Activated CD4-positive, alpha-beta T cell treated with anti-CD3 and anti-CD28 coated beads, Interleukin-2, amount 50 U/mL, for 4 hours (primary cell): ENCODE measurements at places on chromosomes 1 and 21.
A peak's percentile ranks its signal among the peaks of the same experiment; 100 is the strongest.

- DNase-seq: no peak
Measured at GRCh38 chr1:175314300-175314699, 121.7 kb upstream of the KIAA0040 start.

- peak; percentile 11 for DNase-seq
Measured at GRCh38 chr1:36609241-36610027, 126.7 kb upstream of the CSF3R start.

- DNase-seq: no peak
Measured at GRCh38 chr1:6145864-6146410, 34.2 kb downstream of the CHD5 start.

DNA sequence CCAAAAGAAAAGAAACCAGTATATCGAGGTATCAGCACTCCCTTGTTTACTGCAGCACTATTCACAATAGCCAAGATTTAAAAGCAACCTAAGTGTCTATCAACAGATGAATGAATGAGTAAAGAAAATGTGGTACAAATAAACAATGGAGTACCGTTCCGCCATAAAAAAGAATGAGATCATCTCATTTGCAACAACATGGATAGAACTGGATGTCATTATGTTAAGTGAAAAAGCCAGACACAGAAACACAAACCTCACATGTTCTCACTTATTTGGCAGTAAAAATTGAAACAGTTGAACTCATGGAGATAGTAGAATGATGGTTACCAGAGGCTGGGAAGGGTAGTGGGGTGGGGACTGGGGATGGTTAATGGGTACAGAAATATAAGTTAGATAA lies 4.3 kb upstream of the GNG5 start:
- DNase-seq: no peak

- DNase-seq: no peak
Measured at GRCh38 chr1:17569200-17570139, 30.0 kb downstream of the ARHGEF10L start.

GRCh38 chr1:227753999-227754711 lies 18.9 kb downstream of the SNAP47 start:
- DNase-seq: no peak

- DNase-seq: no peak
Measured at GRCh38 chr1:21028520-21029145, 148.1 kb downstream of the EIF4G3 start.

DNA sequence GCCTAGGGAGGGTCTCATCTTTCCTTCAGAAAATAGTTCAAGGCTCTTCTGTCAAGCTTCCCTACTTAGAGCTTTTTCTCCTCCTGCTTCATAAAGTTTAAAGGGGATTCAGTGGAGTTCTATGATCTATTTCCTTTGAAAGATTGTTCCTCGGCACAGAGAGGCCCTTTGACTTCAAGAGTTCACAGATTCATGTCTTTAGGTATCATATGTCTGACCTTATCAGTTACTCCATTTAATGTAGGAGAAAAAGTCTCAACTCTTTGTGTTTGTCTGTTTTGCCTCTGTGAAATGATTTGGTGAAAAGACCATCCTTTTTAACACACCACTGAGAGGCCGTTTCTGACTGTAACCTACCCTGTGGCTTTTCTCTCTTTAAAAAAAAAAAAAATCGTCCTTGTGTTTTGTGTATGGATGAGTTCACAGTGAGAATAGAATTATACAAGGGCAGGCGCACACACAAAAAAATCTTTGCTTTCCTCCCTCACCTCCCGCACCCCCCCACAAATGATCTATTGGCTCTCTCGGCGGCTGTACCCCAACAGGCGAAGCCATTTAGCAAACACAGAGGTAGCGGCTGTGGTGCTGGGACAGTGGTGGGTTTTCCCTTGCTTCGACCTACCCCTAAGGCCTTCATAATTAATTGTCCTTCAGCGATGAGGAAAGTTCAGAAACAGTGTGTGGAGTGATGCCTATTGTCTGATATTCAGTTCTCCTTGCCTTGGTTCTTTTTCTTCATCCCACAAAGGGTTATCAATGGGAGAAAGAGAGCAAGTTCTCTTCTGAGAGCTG lies 29.6 kb downstream of the PROX1 start:
- no peak for DNase-seq

- no peak for DNase-seq
Measured at GRCh38 chr1:161021970-161022353, 1.0 kb upstream of the F11R start.

GRCh38 chr1:216807696-216808095 lies 84.5 kb upstream of the ESRRG start:
- DNase-seq: no peak

DNA sequence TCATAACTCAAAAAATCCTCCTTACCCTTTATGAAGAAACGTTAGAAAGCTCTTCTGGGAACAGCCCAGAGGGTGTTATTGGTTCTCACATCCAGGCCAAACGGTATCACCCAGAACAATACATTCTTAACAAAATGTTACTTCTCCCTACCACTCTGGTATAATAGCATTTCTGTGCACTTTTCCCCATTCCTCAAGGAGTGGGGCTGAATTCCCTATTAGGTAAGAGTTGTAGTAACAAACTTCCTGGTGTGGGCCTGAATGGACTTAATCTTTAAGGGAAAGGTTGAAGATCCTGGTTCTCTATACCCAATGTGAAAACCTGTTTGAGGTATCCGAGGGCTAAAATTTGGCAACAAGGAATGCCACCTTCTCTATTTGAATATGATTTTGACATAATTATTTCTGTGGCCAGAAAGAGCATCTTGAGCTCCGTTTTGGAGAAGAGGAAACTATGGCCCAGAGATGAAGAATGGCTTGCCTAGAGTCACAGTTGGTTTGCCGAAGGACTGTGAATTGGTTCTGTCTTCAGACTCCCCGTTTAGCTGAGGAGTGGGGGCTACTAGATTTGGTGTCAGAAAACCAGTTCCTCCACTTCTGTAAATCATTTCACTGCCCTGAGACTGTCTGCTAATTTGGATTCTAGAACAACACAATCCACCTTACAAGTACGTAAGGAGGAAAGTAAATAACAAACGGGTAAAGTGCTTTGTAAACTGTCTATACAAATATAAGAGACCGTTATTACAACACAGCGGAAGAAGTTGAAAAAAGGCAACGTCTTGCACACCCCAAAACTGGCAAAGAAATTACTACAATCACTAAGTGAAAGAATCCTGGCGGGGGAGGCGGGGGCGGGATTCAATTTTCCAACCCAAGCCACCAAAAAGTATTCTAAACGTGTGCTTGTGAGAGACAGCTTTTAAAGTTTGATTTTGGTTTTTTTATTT lies 2.3 kb downstream of the ANP32E start:
- peak; percentile 71 for DNase-seq

- DNase-seq: no peak
Measured at GRCh38 chr1:37755951-37756560, 8.9 kb downstream of the EPHA10 start.

DNA sequence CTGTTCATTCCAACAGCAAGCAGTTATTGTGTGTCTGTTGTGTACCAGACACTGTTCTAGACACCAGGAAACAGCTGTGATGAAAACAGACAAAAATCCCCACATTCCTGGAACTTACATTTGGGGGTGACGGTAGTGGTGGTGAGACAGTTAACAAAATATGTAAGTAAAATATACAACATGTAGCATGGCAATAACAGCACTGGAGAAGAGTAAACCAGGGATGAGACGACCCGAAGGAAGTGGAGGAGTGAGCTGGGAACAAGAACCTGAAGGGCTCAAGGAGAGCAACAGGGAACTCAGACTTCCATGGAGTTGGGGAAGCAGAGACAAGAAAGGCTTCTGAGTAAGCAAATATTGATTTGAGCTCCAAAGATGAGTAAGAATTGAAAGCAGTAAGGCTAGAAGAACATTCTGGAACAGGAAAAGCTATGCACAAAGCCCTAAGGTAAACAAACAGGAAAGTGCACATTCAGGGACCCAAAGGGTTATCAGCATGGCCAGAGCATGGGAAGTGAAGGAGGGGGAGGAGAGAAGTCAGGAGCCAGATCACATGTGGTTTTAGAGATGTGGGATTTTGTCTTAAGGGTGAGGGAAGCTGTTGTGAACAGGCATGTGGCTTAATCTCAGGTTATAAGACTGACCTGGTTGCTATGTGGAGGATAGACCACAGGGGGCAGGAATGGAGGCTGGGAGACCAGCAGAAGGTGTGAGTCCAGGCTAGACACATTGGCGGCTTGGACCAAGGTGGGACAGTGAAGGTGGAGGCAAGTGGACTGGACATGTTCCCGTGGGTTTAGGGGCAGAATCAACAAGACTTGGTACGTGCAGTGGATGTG lies 7.3 kb downstream of the CSF1 start:
- no peak for DNase-seq

DNA sequence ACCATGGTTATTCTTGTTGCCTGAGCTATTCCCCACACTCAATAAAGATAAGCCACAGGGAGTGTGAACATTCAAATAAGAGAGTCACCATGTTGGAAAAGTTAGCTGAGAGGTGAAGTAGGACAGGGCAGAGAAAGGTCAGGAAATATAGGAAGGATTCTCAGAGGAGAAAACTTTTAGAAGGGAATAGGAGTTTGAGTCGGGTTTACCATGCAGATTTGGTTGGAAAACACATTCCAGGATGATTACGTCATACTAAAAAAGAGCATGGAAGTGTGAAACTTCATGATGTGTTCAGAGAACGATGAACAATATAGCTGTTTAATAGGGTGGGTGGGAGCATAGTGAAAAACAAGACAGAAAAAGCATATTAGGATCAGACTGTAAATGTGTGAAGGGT lies 1125.3 kb upstream of the ADGRL2 start:
- DNase-seq: no peak

- no peak for DNase-seq
Measured at GRCh38 chr1:64743954-64744491, 852 bp upstream of the RAVER2 start.

GRCh38 chr1:199404191-199404590 lies 623.3 kb upstream of the NR5A2 start:
- no peak for DNase-seq

DNA sequence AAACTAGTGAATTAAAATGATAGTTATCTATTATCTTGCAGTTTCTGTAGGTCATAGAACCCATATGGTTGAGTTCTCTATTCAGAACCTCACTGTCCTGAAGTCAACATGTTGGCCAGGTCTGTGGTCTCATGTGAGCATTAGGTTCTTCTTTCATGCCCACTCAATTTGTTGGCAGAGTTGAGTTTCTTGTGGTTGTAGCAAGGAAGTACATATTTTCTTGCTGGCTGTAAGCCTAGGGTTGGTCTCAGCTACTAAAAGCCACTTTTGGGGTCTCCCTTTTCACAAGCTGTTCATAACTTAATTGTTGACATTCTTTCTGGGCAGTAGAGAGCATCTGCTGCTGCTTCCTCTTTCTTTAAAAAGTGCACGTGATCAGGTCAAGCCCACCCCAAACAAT lies 1165.1 kb upstream of the NCAM2 start:
- no peak for DNase-seq

DNA sequence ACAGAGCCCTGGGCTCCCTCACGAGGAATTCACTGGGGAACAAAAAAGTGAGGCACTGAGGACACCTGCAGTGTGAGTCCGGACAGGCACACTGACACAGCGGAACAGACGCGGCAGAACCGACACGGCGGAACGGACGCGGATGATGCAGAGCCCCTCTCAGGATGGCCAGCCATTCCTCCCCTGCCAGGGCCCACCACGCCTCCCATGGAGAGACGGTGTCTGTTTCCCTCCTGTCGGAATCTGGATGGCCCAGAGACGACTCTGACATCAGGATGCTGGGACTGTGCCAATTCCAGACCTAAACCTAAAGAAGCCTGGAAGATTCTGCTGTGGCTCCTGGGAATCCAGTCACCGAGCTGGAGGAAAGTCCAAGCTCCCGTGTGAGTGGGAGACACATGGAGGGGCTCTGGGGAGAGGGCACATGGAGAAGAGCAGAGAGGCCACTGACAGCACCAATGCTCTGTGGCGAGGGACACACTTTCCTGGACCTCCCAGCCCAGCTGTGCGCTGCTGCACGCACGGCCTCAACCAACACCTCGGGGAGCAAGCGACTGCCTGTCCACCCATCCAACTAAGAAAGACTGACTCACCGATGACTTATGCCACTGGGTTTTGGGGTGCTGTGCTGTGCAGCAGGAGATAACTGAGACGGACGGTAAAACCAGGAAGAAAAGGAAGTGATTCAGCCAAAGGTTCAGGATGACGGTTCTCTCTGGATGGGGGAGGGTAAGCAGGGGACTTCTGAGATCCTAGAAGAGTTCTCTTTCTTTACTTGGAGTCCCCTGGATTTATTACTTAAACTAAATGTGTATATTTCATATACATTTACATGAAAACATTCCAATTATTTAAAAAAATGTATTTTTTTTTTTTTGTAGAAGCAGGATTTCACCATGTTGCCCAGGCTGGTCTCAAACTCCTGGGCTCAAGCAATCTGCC lies 23.3 kb downstream of the ZBTB17 start:
- no peak for DNase-seq

- DNase-seq: peak; percentile 59
Measured at GRCh38 chr1:15948595-15949452, 27.1 kb downstream of the ZBTB17 start.

GRCh38 chr21:25191141-25191540 lies 416.1 kb downstream of the MRPL39 start:
- DNase-seq: no peak

GRCh38 chr1:117780687-117781475 lies 148.5 kb downstream of the GDAP2 start:
- no peak for DNase-seq

DNA sequence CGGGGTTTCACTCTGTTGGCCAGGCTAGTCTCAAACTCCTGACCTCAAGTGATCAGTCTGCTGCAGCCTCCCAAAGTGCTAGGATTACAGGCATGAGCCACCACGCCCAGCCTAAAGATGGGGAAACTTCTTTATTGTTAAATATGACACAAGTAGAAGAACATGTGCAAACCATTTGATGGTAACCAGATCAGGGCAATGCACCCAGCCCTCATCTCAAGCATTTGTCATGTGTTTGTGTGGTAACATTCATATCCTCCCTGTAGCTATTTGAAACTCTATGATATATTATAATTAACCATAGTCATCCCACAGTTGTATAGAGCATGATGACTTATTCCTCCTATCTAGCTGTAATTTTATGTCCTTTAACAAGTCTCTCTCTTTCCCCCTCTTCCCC lies 119.5 kb upstream of the TMPRSS2 start:
- DNase-seq: no peak

DNA sequence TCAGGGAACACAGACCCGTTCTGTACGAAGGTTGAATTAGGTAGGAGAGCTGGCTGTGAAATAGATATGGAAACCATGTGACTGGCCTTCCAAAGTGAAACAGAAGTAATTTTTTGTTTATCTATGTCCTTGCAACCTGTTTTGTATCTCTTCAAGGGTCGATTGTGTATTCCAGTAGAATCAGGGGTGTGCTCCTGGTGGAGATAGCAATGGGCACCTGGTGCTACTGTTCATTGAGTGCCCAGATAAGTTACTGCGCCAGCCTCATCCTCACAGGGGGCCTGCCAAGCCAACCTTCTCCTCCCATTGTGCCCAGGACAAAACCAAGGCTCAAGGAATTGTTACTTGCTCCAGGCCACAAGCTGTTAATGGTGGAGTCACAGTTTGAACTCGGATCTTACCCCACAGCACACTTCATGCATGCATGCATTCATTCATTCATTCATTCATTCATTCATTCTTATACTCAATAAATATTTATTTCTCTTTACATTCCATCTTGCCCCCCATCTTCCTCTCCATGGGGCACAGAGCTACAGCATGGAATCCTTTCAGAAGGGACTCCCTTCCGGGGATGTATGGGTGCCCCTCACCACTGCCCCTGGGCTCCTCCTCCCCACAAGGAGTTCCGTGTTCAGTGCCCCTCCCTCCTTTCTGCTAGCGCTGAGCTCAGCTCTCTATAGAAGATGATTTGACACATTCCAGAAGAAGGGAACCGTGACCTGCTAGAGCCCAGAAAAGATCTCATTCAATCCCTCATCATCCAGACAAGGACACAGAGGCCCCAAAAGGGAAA lies 24.0 kb downstream of the ADORA1 start:
- DNase-seq: no peak

- DNase-seq: no peak
Measured at GRCh38 chr1:93357242-93357641, 11.5 kb downstream of the DR1 start.
